Dorsolateral prefrontal cortex (tissue), 122 donors: ENCODE measurements at places on chromosomes 1 and 21. TPM values are rescaled to one million over a fixed set of nuclear protein-coding genes. Genes with fewer than 3 reads are reported as not detected.

Gene RAB25
- 0.77 TPM for total RNA-seq

Gene IGSF3
- total RNA-seq = 9.7 TPM

Gene RORC
- total RNA-seq = 0.27 TPM

Gene ATP6V1G3
- not detected for total RNA-seq

Gene KIRREL1
- 4.7 TPM for total RNA-seq

Gene RGS1
- total RNA-seq = 31.7 TPM

Gene FH
- total RNA-seq = 67.3 TPM

Gene SPRR2G
- not detected for total RNA-seq

Gene C1orf141
- total RNA-seq = 0.32 TPM

- no peak for DNase-seq
Observed at GRCh38 chr1:39204441-39205081, at the start of gene MACF1. Gene MACF1 (plus strand): TSS chr1:39204695. CDS start chr1:39205023, 328 bp downstream.

DNA sequence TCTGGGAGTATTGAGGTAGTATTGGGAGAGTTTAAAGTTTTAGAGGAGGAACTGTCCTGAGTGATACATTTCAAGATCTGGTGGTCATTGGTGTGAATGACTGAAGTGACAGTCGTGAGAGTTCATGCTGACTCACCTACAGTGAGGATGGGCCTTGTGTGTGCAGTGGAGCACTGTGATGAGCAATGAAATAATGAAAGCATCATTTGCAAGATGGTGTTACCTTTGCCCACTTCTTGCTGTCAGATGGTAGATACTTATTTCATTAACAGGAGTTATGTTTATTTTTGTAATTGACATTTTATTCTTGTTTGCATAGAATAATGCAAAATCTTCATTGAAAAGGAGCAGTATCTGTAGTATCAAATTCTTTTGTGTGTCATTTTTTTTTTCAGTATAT, 29.0 kb downstream of the POU2F1 start:
- DNase-seq = no peak

DNA sequence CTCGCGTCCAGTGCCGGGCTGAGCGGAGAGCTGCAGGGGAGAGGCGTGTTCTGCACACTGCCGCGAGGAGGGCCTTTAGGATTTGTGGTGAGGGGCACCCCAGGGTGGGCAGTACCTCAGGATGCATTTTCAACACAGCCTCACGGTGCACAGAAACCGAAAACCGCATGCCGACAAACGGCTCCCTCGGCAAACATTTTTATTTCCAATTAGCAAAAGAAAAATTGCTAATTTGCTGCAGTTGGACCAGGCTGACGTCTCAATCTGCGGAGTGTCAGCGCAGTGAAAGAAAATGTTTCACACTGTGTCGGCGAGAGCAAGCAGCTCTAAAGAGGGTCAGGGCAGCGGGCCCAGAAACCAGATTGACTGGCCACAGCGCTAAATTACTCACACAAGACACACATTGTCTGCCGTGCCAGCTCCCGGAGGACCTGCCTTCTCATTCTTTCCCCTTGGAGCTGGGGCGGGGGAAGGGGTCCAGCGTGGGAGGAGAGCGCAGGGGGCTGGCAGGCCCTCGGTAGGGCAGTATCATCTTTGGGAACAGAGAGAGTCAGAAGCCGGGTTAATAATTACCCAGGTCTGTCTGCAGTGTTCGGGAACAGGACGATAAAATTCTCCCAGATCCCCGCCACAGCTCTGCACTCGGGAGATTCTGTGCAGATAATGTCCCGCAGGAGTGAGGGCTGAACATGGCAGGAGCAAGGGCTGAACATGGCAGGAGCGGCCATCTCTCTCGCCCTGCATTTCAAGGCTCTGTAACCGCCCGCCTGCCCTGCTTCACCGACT, 150.2 kb downstream of the PRDM16 start:
- DNase-seq = peak; percentile 45

DNA sequence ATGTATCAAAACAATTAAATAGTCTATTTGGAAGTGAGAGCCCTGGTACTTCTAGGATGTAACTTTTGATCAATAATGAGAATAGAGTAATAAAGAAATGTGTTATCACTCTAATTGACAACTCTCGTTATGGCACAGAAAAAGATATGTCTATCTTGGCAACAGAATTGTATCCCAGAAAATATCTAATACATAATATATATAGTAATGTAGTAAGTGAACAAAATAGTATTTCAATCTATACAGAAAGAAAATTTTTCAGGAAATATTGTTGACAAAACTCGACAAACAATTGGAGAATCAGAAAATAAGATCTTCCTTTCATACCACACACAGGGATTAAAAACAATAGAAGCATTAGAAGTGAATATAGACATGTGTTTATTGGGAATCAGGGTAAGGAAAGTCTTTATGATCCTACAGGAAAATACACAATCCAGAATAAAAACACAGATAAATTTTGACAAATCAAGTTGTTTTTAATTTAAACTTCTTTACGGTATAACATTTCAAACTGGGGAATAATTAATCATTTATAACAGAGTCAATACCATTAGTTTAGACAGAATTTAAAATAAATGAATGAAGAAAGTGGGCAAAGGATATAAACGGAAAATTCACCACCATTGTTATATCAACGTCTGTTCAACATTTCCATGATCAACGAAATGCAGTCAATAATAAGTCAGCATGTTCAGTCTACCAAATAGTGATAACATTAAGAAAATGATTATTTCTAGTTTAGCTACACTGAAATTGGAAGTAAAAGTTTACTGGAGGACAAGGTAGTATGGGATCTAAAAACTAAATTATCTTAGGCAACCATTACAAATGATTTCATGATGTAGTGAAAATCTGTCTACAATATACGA, 1526.5 kb upstream of the TPTE start:
- DNase-seq = no peak

- DNase-seq = no peak
Observed at GRCh38 chr1:206955476-206956451, 9.5 kb upstream of the PIGR start.

DNA sequence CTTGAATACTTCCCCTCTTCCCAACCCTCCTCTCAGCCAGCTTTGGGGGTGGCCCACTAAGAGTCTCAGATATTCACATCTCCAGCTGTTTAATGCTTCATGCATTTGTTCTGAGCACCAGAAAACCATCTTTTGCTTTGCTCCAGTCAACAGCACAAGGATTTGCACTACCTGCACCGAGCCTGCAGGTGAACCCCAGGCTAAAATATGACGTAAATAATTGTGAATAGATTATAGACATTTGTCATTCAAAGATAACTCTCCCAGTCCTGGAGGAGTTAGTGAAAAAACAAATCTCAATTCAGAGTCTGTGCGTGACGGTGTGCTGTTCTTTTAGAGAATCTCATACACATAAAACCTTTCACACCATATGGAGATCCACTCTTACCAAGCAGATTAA, 7.4 kb downstream of the CD247 start:
- DNase-seq = no peak

DNA sequence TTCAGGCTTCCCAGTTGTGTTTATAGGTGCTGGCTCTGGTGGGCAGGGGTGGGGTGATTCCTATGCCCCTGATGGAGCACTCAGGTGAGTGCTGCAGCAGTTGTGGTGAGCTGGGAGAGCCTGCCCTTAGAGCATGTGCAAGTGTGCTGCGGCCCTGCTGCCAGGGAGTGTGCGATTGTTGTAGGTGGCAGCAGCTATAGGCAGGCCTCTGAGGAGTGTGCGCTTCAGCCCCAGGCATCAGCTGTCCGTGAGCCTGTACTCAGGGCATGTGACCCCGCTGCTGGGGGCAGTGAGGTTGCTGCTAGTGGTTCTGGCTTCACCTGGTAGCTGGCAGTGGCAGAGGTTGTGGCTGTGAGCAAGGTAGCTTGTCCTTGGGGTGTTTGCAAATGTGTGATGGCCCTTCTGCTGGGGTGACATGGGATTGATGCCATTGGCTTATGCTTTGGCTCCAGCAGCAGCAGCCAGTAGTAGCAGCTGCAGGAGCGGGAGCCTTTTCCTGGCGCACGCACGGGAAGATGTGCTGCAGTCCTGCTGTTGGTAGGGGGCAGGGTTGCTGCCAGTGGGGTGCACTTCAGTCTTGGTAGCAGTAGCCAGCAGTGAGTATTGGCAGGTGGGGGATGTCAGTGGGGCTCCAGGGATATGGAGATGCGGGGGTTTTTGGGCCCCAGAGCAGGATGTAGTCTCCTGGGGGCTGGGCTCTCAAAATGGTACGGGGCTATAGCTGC, 37.7 kb downstream of the SYCP1 start:
- no peak for DNase-seq

- DNase-seq = no peak
Observed at GRCh38 chr1:220221269-220221668, 51.0 kb downstream of the RAB3GAP2 start.

- no peak for DNase-seq
Observed at GRCh38 chr1:51325391-51325790, 5.0 kb downstream of the TTC39A start.

GRCh38 chr1:84635429-84635828, 54.8 kb downstream of the SSX2IP start:
- no peak for DNase-seq
